Thoracic aorta (tissue), 2 donors: ENCODE measurements at places on chromosomes 5 and 9.

- no peak for DNase-seq
These were observed 95.6 kb upstream of the DMRT1 start for GRCh38 chr9:745761-746380.

GRCh38 chr5:83991566-83992224 lies 271.0 kb upstream of the HAPLN1 start:
- DNase-seq: no peak

DNA sequence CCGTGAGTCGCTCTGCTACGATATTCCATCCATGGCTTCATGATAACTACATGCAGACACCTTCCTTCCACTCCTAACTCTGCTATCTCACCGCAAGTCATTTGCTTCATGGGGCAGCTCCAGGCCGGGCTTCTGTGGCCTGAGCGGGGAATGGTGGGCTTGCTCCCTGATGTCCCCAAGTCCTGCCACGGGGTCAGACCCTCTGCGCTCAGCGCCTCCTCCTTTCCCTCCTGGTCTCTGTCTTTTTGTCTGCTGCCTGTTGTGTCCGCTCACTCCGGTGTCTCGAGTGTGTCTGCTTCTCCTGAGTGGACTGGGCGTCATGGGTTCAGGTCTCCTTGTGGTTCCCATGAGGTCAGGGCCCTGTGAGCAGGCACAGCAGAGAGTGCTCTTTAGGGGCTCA lies 139.6 kb downstream of the CACNA1B start:
- no peak for DNase-seq

DNA sequence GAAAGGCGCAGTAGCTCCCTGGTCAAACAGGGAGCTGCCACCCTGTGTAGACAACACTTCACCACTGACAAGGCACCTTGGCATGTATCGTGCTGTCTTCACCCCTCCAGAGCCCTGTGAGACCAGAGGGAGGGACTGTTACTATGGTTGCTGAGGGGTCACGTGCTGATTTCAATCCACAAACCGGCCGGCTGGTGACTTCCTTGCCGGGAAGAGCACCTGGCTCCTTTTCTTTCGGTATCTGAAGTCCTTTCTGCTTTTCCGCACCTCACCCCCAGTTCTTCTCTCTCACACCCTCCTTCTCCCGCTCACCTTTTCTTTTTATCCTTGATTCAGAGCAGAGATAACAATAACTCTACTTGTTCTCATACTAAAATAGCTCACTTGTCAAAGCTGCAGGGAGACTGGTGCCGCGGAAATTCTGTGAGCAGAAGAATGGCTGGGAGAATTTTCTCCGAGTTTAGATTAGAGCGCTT lies 327.2 kb downstream of the ZSWIM6 start:
- DNase-seq: no peak

GRCh38 chr5:74369173-74369572 lies 271.4 kb downstream of the ENC1 start:
- DNase-seq: no peak

- no peak for DNase-seq
These were observed 19.5 kb downstream of the GFPT2 start for GRCh38 chr5:180333661-180334060.

DNA sequence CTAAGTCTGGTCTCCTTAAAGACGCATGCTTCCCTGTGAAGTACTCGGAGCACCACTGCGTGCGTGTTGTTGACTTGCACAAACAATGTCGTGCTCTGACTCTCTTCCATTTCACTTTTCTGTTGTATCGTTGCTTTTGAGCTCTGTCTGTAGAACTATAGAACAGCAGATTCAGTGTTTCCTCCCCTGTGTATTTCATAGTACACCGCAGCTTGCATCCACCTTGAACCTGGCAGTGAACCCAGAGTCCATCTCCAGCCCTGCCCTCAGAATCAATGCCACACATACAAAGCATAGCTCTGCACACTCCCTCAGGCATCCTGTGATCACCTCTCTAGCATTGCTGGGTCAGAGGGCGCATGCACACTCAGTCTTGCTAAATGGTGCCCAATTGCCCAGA lies 37.2 kb upstream of the ADAMTS2 start:
- no peak for DNase-seq

DNA sequence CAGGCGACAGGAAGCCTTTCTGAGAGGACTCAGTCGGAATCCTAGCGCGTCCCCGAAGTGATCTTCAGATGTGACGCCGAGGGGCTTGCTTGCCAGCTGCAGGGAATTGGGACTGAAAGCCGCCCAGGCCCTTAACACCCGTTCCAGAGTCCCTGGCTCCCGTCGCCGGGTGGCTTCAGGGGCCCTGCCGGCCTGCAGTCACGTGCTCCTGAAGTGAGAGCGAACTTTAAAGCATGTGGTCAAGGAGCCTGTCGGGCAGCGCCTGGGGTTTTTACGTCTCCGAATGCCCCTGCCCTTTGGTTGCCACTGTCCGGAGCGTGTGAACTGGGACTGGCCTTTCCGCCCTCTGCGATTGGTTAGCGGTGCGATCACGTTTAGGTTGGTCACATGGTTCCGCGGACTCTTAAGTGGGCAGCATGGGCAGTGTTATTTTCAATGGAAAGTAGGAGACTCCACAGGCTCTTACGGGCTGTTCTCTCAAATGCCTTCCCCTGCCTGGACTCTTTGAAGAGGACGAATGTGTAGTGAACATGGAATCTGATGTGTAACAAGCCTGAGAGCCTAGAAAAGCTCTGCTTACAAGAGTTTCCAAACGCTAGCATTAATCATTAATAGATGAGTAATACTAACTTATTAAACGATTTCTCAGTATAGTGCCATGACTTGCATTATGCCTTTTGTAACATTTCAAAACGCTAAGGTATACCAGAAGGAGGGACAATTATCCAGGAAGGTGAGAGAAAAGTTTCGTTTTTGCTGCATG lies 1.9 kb downstream of the VLDLR start:
- no peak for DNase-seq

DNA sequence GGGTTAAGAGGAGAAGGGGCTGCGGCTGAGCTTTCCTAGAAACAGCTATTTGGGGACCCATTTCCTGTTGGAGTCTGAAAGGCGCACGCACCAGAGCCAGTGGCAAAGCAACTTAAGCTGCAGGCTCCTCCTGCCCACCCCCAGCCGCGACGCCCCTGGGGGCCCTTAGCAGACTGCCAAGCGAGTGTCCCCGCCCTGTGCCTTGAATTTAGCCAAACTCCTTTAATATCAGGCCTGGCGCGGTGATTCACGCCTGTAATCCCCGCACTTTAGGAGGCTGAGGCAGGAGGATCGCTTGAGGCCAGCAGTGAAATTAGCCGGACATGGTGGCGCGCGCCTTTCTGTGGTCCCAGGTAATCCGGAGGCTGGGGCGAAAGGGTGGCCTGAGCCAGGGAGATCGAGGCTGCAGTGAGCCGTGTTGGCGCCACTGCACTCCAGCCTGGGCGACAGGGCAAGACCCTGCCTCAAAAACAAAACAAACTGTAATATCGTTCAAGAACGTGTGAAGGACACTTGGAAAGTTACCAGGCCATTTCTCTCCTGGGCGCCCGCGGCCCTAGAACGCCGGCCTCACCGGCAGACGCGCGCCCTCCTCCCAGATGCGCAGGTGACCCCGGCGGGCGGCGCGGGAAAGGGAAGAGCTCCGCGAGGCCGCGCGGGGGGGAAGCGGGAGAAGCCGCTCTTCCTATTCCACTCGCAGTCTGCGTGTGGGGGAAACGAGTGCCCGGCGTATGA lies 1.0 kb upstream of the F2R start:
- no peak for DNase-seq

GRCh38 chr5:31064215-31064614 lies 129.3 kb upstream of the CDH6 start:
- DNase-seq: no peak

GRCh38 chr9:37710046-37710445 lies 43.6 kb upstream of the TRMT10B start:
- no peak for DNase-seq

- DNase-seq: no peak
These were observed 546.4 kb upstream of the ARRDC3 start for GRCh38 chr5:91929522-91929817.

DNA sequence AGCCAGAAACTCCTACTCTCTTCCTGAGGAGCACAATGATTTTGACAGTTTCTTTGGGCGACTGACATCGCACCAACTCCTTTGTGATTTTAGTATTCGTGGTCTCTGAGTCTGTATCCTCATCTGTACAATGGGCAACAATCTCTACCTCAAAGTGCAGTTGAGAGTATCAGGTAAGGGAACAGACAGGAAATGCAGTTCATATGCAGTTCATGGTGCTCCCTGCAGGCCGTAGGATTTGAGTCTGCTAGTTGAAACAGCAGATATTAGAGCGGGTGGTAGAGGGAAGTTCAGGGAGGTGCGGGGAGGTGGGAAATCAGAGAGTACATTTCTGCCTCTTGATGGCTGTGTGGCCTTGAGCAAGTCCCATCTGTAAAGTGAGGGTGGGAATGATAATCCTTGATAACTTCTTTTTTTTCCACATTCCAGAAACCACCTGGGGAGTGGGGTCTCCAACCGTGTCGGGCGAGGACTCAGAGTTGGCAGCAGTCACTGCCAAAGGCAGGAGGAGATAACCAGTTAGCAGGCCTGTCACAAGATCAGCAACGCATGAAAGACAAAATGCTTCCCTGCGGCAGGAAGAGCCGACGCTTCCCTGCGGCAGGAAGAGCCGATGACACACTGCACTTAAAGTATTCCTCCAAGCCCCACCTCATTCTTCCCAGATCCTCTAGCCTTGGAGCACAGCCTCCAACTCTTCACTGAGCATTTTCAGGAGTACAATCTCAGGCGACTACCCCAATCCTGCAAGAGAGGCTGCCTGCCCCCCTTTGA lies 6.0 kb upstream of the NEK6 start:
- DNase-seq: no peak

GRCh38 chr9:34484678-34485077 lies 26.1 kb downstream of the DNAI1 start:
- DNase-seq: no peak

GRCh38 chr5:151215546-151215880 lies 8.4 kb downstream of the CCDC69 start:
- no peak for DNase-seq

DNA sequence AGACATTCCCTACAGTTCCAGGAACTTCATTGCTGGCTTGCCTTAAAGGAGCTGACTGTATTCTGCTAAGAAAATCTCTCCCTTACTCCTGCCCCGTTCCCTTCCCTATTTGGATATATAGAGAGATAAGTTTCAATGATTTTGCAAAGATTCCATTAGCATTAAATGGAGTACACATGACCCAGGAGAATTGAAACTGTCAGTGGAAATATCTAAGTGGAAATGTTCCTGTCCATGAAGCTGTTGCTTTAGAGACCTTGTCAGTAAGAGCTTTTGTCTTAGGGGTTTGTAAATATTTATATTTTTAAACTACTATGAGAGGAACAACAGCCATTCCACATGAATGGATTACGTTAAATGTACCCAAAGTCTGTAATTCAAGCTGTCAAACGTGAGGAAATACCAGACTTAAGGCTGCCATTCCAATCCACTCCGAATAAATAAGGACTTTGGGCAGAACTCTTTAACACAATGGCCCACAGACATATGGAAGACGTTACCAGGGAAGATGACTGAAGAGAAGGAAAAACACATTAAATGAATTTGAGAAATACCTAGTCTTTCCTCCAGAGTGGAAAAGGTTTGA lies 387.1 kb upstream of the PAPPA start:
- DNase-seq: no peak

DNA sequence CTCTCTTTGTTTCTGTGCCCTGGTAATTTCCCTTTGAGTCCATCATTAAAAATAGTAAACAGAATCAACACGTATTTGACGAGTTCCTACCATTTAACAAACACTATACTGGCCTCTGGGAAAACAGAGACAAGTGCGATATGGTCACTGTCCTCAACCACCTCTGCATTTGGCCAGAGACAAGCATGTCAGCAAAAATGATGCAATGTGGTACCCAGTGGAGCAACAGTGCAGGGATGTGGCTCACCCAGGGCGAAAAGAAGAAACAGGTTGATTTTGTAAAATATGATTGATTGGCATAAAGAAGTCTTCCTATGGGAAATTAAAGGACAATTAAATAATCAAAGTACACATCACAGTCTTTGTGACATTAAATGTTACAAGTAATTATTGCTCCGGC lies 99.1 kb downstream of the CFAP90 start:
- no peak for DNase-seq

DNA sequence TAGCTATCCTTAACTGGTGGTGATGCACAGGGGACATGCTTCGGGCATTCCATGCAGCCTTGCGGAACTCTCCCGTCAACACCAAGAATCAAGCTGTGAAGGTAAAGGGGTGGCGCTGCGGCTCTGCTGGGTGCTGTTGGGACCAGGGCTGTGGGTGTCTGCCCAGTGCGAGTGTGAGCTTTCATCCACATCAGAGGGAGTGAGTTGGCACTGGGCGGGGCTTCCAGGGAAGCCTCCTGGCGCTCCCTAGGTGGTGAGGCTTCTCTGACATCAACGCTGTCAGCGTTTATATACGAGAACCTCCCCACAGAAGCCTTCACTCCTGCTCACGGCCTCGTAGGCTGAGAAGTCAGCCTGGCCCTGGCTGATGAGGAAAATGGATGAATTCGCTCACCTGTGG lies 11.7 kb downstream of the ARPC5L start:
- no peak for DNase-seq

DNA sequence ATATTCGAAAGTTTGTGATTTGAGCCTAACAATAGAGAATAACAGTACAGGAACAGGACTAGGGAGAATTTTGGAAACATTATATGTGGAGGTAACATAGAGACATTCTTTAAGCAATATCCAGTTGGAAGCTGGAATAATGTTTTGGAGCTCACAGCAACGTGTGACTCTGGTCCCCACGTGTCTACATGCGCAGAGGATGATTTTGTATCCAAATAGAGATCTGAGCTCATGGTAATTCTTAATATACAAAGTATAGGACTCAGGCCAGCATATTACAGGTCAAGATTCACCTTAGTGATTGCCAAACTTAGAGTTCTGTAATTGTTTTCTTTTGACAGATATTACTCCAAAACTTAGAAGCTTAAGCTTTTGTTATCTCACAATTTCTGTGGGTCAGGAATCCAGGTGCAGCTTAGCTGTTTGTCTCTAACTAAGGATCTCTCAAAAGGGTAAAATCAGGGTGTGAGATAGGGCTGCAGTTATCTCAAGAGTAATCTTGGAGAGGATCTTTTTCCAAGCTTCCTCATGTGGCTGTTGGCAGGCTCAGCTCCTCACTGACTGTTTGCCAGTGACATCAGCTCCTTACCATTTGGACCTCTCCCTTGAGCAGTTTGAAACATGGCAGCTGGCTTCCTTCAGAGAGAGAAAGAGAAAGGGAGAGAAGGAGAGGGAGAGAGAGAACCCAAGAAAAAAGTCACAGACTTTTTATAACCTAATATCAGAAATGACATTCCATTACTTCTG lies 272.0 kb upstream of the ZNF462 start:
- no peak for DNase-seq

DNA sequence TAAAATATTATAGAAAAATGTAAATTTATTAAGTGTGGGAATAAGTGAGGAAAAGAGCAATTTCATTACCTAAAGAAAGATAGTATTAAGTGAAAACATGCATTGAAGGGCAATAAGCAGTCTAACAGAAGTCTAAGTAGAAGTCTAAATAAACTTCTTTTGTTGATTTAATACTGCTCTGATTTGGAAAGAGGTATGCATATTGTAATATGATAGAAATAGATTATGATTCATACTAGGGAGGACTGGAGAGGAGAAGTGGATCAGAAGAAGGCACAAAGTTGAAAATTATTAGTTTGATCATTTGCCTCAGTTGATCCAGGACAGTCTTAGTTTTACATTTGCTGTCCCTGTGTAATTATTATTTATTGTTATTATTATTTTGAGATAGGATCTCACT lies 6.6 kb upstream of the ERBIN start:
- no peak for DNase-seq
